Cortex of kidney (tissue), 1 donor: ENCODE measurements at places on chromosomes 4 and X.

DNA sequence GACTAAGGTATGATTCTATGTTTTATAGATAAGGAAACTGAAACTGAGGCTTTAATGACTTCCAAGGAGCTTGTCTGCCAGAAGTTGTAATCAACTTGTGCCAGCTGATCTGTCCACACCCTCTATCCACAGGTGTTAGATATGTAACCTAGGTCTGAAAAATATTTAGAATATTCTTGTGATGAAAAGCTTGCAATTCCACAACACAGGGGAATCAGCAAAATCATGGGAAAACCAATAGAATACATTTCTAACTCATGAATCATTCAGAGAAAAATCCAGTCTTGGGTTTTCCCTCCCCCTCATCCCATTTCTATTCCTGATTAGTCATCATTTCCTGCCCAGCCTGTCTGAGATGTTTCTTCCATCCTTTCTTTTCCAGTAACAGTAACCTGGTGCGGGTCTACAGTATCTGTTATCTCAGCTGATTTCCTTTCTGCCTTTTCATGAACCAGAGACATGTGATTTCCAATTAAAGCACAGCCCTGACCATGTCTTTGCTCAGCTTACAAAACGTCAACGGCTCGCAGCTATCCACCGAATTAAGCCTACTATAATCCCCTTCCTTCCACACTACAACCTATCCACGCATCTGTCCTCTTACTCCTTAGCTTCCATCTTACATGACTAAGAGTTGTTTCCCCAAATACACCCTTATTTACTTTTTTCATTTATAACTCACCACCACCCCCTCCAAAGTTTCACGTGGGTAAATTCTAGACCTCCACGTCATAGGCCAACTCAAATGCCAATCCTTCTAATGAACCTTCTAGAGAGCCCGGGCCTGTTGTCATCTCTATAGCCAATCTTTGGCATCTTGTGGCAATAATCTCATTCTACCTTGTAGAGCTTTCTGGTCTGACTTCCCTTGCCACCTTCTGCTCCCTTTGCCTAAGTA is 961 bp upstream of the NOCT start:
- DNase-seq, result no peak

- DNase-seq, result no peak
Observed at GRCh38 chrX:100591256-100592051, 6.7 kb downstream of the TNMD start.

DNA sequence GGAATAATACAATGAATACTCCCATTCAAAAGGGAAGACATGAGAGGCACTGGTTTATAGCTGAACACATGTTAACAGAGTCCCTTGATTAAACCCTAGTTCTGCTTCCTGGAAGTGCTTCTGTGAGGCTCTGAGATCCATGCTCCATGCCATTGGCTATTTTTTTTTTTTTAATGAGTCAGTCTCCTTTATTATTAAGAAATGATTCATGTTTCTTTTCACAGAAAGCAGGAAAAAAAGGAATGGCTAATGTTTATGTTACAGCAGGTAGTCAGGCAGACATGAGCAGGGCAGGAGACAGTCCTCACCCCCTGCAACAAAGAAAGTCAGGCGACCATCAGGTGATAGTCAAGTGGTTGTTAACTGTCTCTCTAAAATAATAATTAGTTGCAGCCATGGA is 598.7 kb downstream of the EPHA5 start:
- no peak for DNase-seq

- no peak for DNase-seq
Observed at GRCh38 chr4:128364565-128364964, 77.0 kb upstream of the PGRMC2 start.

GRCh38 chr4:62835631-62836030 is 1573.6 kb downstream of the TECRL start:
- DNase-seq, result no peak

- DNase-seq, result no peak
Observed at GRCh38 chr4:9762823-9763475, 18.5 kb upstream of the DRD5 start.

GRCh38 chr4:26351685-26352084 is 30.9 kb downstream of the RBPJ start:
- no peak for DNase-seq

GRCh38 chr4:149702414-149703293 is 113.0 kb downstream of the IQCM start:
- no peak for DNase-seq

DNA sequence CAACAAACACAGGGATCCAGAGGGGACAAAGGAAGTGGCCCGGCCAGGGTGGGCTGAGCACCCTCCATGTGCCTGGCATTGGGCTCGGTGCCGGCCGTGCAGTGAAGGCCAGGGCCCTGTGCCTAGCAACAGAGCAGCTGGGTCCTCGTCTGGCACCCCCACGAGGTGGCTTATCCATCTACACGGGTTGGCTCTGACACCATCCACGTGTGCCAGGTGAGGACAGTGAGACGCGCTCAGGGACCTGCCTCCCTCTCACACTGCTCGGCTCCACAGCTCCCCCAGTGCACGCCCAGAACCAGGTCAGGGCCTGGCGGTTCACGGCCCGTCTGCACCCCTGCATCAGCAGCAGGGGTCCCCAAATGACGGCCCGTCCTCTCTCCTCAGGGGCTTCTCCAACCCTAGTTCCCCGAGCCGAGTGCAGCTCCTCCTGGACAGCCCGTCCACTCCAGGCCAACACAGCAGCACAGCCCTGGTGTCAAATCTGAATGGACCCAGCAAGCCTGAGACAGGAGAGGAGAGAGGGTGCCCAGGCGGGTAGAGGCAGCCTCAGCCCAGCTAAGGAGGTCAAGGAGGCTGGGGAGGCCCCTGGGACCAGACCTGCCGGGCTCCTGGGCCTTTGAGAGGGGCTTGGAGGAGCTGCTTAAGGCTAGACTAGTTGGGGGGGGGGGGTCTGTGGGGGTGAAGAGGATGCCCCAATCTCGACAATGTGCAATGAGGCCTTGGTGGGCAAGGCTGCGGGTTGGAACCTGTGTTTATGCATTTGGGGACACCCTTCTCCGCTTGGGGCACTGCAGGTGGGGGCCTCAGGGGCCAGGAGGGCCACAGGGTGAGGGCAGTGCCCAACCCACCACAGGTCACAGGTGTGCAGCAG is 113.6 kb downstream of the FAM53A start:
- no peak for DNase-seq

- no peak for DNase-seq
Observed at GRCh38 chr4:67684839-67685531, 16.0 kb downstream of the UBA6 start.

DNA sequence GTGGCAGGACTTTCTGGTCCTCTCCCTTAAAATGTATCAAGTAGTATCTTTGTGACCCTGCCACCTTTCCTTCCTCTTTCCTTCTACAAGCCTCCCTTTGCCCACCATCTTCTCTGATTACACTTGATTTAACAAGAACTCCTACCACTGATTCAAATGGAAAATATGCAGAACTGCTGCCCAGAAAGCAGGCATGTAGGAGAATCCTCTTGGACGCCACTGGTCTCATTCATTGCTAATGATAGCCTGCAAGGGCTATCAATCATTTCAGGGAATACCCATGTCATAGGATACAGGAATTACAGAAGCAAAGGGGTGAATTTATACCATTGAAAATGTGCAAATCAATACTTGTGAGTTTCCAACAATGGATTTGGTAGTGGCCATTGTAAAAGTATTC is 294.6 kb upstream of the NRK start:
- DNase-seq, result no peak

DNA sequence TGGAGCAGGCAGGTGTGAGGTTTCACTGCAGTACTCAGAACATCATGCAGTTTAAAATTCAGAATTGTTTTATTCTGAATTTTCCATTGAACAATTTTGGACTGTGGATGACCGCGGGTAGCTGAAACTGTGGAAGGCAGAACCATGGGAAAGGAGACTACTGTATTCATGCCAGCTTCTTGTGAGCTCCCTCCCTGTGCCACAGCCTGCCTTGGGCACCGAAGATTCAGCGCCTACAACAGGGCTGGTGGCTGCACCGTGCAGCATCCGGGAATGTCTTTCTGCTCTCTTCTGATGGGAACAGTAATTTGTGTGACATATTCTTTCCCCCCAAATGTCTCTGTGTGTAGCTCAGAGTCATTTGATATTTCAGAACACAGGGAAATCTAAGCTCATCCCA is 118.5 kb upstream of the NKX1-1 start:
- no peak for DNase-seq

DNA sequence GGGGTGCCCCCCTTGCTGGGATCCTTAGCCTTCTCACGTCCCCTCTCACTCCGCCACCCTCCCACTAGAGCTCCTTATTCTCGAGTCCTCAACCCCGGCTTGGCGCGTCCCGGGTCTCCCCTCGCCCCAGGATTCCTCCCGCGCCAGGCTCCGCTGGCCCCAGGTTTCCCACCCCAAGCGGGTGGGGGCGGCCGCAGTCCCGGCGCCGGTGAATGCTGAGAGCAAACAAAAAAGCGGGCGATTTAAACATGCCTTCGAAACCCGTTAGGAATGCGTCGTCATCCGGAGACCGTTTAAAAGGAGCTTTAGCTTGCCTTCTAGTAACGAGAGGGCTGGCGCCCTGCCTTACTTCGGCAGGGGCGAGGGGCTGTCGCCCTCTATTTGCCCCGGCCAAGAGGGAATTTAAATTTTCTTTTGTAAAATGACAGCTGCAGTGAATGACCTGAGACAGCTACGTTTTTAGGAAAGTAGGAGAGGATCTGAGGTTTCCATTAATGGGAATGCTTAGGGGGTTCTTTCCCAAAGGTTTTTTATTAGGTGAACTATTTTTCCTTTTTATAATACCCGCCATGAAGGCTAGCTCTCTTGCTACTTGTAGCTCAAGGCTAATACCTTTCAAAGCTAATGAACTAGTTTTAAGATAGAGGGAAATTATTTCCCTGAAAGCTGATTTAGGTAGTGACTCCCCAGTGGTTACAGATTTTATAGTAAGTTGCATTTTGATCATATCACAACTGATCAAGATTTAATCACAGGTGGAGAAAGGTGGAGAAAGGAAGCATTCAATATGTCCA is 3.1 kb downstream of the JADE1 start:
- DNase-seq, result no peak

- no peak for DNase-seq
Observed at GRCh38 chr4:87657525-87657924, 7.4 kb downstream of the DMP1 start.

GRCh38 chr4:107255596-107255995 is 219.5 kb upstream of the DKK2 start:
- no peak for DNase-seq

DNA sequence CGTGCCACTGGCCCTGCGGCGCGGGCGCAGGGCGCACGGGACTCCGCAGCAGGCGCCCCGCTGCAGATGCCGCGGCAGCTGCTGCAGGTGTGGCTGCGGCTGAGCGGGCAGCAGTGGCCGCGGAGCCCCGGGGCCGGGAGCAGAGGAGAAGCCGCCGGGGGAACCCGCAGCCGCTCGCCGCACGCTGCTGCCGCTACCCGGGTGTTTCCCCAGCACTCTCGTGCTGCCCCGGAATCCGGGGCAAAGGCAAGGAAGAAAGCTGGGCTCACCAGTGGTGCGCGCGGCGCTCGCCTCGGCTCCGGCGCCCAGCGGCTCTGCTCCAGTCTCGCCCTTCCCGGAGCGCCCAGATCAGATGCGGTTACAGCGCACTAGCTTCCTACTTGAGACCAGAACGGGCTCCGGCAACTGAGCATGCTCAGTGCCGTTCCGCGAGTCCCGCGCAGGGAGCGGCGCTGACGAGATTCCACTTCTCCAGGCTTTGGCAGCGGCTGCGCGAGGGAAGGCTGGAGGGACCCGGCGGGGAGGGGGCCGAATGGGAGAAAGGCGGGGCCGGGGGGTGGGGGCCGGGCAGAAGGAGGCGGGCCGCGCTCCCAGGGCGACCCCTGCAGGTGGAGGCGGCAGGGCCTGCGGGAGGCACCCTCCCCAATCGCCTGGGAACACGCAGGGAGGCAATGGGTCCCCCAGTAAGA is at the start of gene APBB2:
Gene APBB2, minus strand, starts transcription at position 407 of the 689 bp plus-strand sequence. CDS start 181,288 bp downstream, outside the sequence.
- peak; percentile 66 for DNase-seq

- DNase-seq, result no peak
Observed at GRCh38 chr4:155722336-155722735, 36.5 kb upstream of the GUCY1B1 start.
